ENCODE measurements at places on chromosomes 2 and 18.

- no peak for DNase-seq
Observed at GRCh38 chr18:55404832-55405465, 183.0 kb downstream of the TCF4 start.

DNA sequence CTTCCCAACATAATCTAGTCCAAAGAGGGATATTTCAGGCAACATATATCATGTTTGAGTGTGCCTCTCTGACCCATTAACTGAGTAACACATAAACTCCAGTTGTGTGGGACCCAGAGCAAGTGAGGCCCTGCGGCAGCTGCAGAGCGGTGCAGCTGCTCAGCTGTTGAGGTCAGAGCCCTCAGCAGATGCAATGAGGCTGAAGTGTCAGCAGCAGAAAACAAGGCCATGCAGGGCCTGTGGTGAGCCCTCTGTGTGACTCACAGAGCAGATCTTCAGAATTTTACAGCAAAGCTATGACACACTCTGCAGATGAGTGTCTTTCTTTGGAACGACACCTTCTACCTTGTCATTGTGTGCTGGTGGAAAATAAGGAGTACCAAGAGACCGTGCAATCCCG lies 168.5 kb downstream of the CBLN2 start:
- DNase-seq = no peak

GRCh38 chr2:74007121-74007520 lies 22.4 kb downstream of the TET3 start:
- DNase-seq = no peak

DNA sequence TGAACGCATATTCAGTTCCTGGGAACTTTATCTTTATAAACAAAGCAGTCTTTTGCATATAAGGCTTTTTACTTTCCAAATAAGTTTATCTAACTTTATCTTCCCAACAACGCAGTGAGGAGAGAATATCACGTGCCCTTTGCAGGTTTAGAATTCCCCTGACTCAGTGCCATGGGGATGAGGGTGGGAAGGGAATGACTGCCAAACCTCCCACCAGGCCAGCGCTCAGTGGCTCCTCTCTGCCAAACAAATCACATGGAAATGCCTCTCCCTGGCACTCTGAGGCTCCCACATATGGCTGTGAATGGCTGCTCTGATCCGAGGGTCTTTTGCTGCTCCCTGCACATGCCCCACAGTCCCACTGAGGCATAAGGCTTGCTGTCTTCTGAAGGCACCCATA lies 158.3 kb downstream of the DNAH6 start:
- no peak for DNase-seq

DNA sequence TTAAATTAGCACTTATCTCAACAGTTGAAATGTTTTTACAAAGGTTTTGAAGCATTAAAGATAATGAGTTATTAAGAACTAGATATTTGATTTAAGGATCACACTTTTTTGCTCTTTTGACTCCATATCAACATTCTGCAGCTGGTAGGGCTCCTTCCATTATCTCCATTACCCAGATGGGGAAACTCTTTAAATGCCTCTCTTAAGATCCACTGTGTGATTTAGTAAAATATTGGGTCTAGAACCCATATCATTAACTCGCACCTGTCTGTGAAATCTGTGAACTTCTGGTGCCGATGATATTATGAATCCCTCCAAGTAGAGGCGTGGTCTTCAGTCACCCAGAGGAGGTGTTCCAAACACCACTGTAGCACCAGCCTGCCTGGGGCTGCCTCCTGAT lies 466.2 kb downstream of the TSN start:
- no peak for DNase-seq

- DNase-seq = no peak
Observed at GRCh38 chr2:197308585-197308984, 2.0 kb downstream of the ANKRD44 start.

DNA sequence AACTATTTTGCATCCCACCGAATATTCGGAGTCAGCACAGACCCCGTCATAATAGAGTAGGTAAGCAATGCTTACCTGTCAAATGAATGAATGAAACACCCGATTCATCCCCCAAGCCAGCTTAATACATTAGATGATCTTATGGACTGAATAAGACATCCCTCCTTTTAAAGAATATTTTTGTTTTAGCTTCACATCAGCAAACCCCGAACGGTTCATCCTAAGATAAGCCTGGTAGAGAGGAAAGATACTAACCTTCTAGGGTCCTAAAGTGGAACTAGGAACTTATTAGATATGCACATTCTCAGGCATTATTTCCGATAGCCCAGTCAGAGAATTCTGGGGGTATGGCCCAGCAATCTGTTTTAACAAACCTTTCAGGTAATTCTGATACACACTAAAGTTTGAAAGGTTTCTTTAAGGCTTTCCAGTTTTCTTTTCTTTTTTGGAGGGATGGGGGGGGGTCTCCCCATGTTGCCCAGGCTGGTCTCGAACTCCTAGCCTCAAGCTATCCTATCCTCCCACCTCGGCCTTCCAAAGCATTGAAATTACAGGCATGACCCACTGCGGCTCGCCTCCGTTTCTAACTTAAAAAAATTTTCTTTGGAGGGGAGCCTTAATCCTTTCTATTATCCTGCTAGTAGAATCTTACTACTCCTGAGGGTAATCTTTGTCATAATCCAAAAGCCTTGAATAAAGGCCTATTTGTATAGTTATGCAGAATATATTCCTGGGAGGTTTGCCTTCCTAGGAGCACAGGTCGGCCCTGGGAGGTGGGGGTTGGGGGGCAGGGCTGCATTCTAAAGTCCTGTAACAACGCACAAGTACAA lies 1.0 kb upstream of the ACTR3 start:
- DNase-seq = no peak

- DNase-seq = no peak
Observed at GRCh38 chr18:41150316-41150715, 804.7 kb upstream of the PIK3C3 start.

DNA sequence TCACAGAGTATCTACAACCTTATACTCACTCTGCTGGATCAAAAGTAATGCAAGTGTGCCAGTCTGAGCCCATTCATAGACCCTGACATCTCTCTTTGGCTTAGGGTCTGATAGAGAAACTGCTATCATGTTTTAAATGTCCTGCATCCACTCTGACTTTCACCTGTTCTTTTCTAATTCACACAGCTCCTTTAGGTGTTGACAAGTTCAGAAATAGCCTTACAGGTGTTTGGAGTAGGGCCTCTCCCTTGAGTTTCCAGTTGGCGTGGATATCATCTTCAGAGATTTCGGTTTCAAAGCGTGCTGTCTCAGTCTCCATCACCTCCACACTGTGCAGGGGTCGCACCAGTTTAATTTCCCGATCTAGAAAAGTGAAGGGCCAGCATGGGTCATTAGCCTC lies 150.3 kb downstream of the PLEKHA3 start:
- no peak for DNase-seq

- no peak for DNase-seq
Observed at GRCh38 chr2:16102976-16103380, 162.6 kb downstream of the MYCN start.

GRCh38 chr2:64405581-64406406 lies 48.2 kb upstream of the LGALSL start:
- no peak for DNase-seq

GRCh38 chr2:6080932-6081753 lies 389.0 kb downstream of the SOX11 start:
- DNase-seq = no peak

- DNase-seq = no peak
Observed at GRCh38 chr2:10308866-10309265, 6.2 kb downstream of the HPCAL1 start.

DNA sequence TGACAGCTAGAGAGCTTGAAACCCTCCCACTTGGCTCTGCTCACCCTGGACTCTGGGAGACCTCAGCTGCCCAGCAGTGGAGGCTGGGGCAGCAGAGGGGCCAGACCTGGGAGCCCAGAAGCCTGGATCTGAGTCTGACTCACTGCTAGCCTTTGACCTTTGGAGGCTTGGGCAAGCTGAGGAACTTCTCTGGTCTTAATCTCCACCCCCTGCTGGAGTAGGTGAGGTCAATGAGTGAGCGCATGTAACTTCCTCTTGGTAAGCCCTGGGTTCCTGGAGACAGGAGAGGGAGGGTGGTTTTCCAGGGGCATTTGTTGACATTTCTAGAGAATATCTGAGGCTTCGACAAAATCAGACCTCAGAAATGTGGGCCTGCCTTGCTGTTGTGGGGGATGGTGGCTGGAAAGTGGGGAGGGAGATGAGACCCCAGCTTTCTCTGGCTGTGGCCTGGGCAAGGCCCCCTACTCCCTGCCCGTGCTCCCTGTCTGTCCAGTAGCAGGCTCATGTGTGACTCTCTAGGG lies 73.0 kb upstream of the YWHAQ start:
- DNase-seq = no peak

DNA sequence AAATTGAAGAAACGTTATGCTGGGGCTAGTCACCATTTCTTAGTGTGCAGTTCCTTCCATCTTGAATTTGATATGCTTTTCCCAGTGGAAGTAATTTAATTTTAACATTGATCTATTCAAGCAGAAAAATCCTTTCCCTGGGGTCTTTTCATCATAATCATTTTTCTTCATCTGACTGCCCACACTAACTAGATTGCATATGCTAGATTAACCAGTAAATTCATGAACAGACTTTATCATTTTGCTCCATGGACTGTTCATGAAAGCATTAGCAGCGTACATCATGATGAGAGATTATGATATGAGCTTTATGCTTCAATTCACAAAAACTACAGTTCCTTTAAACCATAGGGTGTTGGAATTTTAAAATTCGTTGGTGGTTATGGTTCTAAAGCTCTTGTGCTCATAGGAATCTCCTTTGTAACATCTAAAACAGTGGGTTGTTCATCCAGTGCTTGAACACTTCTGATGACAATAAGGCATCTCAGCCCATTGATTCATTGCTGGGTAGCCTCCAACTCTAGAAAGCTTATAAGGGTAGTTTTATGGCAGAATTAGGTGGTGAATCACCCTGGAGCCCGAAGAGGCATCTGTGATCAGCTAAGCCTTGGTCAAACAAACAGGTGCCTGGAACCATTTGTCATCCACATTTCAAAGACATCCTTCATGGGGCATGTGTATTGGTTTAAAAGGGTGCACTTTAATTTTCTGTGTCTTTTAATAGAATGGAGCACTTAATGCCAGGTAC lies 77.2 kb upstream of the NDUFV2 start:
- no peak for DNase-seq

- no peak for DNase-seq
Observed at GRCh38 chr2:70029814-70030409, 57.4 kb upstream of the PCBP1 start.

DNA sequence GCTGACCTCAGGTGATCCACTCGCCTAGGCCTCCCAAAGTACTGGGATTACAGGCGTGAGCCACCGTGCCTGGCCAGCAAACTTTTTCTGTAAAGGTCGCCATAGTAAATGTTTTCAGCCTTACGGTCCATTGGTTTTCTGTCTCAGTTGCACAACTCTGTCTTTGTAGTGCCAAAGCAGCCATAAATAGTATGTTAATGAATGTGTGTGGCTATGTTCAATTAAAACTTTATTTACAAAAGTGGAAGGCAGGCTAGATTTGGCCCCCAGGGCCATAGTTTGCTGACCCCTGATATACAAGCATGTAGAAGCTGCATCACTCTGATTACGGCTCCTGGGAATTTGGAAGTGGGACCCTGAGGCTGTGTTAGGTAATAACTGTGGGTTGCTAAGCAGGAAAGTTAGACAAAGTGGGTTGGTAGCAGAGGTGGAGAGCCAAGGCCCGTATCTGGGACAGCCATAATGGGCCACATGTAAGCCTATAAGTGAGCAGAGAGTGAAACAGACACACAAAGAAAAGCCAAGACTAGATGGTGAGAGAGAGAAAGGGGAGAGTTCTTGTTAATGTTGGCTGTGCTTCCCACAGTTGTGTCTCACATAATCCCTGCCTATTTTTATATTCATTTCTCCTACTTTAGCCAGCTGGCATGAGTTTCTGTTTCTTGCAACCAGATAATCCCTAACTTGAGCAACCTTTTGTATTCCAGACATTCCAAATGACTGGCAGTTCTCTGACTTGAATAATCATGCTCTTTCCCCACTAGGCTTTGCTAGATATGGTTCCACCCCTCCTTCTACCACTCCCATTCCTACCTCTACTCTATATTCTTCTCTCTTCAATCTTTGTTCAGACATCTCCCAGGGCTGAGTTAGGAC lies 223.3 kb upstream of the STON1 start:
- DNase-seq = no peak

DNA sequence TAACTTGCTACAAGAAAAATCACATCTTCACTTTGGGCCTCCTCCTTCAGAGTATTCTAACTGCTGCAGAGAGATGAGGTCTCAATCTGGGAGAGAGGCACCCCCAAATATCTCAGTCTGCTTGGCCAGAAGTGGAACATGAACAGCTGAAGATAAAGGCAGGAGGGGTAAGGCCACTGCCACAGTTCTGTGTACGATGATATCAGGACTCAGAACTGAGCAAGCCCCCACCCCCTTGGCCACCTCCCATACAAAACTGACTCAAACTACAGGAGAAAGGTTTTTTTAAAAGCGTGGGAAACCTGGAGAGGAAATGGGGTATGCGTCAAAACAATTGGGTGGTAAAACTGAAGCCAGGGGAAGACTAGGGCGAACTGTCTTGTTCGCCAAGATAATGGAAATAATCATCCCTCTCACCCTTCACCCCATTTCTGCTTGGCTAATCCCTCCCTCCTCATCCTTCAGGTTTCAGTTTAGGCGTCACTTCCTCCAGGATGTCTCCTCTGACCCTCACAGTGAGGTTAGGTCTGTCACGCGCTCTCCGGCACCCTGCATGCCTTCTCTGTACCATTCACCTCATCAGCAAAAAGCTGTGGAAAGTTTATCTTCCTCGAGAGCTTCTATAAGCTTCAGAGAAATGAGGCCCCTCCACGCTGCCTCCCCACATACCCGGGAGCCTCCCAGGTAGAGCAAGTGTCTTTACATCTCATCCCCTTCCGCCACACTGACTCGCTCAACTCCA lies 64.4 kb downstream of the SFXN5 start:
- DNase-seq = no peak

DNA sequence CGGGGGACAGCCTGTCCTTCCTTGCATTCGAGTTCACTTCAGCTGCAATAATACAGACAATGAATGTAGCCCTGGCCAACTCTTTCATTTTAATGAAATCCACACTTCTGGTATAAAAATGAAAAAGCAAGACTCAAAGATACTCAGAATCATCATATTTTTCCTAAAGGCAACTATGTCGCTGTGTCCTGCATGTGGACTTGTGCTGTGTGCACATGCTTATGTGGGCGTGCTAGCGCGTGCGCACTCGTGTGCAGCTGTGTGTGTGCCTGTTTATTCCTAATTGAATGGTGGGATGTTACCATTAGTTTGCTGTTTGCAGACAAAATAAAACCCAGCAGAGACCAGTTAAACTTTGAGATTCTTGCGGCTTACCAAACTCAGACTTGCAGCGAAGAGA lies 49.6 kb downstream of the SMIM21 start:
- no peak for DNase-seq

Measured in GM10248 (cell line).